ENCODE measurements at places on chromosomes 5 and 9.

DNA sequence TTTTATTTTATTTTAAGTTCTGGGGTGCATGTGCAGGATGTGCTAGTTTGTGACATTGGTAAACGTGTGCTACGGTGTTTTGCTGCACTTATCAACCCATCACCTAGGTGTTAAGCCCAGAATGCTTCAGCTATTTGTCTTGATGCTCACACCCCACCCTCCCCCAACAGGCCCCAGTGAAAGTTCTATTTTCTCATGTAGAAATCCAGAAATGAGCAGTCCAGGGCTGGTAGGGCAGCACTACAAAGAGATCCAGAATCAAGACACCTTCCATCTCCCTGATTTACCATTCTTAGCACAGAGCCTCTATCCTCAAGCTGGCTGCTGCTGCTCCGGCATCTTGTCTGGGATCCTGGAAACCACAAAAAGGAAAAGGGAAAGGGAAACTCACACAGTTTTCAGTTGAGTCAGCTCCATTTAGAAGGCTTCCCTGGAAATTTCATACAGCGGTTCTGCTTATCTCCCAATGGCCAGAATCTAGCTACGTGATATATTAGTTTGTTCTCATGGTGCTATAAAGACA lies 85.4 kb upstream of the SMARCA2 start:
- no peak for DNase-seq

GRCh38 chr5:157732596-157733262 lies 1.5 kb downstream of the THG1L start:
- DNase-seq = no peak

DNA sequence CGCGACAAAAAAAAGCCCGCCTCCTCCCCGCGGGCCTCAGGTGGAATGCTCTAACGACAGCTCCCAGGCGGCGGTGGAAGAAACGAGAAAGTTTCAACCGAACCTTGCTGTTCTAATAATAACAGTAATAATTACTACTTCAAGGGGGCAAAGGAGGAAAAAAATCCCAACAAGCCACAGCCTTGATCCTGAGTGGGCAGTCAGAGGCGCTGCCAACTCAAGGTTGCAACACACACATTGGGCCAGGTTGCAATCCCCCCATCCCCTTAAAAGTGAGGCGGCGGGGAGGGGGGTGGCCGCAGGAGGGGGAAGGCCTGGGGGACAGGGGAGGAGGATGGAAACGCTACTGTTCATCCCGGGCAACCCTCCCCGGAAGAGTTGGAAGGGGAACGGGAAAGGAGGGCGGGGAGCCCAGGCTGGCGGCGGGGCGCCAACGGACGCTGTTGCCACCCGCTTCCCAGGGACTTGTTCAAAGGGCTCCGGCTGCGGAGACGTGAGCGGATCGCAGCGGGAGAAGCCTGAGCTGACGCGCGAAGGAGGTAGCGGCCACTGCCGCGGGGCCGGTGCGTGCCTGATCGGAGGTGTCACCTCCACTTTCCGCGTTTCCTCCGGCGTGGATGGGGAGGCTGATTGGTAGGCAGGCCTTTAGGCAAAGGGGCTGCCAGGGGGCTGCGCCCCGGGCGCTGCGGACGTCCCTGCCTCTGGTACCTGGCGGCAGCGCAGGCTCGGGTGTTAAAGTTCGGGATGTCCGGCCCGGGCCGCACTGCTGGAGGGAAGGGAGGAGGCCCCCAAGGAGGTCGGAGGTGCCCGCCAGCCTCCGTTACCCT lies 647 bp downstream of the SMARCA2 start:
- peak; percentile 69 for DNase-seq

- DNase-seq = no peak
Observed at GRCh38 chr9:87868635-87869034, 14.0 kb upstream of the SPATA31E1 start.

DNA sequence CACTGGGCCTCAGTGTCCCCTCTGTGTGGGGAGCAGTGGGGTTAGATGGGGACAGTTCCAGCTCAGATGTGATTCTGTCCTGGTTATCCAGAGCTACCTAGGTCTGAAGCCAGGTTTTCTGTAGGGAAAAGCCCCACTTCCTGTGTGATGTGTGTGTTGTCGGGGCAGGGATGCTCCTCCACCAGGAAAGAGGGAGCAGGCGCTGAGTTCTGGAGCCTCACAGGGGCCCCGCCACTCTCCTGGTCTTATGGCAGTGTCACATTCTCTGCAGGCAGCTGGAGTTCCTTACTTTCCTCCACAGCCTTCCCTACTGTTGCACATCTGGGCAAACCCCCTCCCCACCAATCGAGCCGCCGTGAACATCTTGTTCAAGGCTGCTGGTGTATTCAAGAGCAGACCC lies 39.1 kb upstream of the GRHPR start:
- DNase-seq = no peak

DNA sequence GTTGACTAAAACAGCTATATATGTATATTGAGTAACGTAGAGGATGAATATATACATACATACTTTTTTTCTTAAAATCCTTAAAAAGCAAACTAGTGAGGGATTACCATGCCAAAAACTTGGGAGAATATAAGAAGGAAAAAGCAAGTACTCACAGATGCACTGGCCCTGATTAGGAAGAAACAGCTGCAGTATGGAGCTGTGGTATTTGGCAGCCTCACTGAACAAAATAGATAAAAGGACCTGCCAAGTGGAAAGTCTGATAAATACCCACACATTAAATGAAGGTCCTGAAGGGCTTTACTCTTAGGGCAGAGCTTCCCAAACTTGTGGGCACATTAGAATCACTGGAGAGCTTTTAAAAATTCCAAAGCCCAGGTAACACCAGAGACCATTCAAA lies 80.6 kb downstream of the FEM1C start:
- DNase-seq = no peak

GRCh38 chr9:27183131-27183530 lies 74.1 kb downstream of the TEK start:
- DNase-seq = no peak

DNA sequence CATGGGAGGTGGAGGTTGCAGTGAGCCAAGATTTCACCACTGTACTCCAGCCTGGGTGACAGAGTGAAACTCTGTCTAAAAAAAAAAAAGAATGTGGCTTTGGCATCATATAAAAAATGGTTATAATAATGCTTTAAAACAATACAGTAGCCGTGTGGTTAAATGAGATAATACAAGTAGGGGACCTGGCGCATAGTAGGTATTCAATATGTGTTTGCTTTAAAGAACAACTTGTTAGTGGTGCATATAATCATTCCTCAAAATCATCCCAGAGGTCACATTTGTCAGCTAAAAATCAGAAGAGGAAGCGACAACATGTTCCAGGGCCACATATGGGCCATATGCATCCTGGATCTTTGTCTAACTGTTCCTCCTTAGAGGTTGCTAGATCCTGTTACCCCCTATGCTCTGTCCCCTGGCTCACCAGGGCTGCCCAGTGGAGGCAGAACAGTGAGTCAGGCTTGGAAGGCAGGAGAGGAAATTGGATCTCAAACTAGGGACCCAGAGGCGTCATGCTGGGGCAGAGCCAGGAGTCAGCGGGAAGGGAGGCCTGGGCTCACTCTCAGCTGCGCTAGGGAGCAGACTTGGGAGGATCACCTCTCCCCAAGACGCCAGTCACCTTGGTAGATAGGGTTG lies 27.7 kb downstream of the LHX6 start:
- no peak for DNase-seq

DNA sequence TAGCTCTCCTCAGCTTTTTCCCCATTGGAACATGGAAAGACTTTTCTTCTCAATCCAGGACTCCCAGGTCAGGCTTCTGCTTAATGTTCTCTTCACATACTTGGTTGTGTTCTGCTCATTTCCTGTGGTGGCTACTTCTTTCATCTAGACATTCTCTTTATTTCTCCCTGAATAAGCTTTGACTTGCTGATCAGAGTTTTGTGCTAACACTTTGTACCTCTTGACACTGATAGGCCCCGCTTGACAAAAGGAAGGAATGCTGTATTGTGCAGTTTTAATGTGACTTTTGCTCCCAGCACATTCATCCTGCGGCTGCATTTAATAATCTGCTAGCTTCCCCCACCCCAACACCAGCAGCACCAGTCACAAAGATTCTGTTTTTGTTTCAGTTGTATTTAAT lies 90.9 kb upstream of the MINAR2 start:
- DNase-seq = no peak

DNA sequence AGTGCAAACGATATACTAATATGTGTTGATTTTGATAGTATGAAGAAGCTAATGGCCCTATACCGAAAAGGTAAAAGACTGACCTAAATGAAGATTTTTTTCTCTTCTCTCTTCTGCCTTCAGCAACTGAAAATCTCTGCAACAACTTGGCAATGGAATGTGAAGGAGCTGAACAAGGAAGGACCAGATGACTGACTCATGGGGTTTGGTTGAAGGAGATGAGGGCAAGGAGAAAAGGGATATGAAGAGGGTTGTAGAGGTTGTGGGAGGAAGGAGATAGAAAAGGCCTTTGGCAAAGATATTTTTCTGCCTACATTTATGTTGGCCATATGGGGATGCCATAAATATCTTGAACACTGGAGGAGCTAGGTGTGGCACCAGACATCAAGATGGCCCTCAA lies 129.7 kb upstream of the CHD1 start:
- DNase-seq = no peak

DNA sequence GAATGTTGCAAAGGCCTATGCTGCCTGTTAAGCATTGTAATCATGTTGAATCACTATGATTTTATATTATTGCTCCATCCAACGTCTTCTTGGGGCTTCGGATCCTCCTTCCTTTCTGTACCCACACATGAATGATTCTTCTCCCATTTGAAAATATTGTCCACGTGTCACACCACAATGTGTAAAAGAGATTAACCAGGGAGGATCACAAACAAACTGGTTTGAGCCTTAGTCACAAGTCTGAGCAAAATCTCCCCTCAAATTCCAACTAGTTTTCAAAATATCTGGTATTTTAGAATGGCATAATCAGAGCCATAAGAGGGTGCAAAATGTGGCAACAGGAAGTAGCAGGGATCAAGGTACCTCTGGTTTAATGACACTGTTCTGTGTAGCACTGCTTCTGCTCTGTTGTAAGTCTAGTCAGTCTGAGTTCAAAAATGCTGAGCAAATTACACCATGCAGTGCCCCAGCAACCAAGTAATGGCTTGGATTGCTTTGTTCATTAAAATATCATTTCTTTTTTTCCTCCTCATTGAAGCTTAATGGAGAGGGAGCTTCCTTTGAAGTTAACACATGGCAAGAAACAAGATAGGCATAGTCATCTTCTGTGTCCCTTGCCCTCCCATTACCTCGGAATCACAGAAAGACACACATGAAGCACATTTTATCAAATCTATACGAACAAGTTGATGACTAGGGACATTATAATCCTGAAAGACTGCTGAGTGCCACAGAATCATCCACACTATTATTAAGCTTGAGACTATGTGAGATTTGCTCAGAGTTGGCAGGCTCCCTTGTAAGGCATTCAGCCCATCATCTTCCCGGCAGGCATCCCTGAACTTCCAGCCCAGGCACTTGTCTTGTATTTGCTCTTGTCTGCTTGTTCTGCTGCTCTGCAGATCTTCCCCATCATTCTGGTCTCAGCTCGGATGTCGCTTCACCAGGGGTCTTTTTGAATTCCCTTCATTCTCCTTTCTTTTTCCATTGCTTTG lies 102.0 kb upstream of the PRLR start:
- no peak for DNase-seq

DNA sequence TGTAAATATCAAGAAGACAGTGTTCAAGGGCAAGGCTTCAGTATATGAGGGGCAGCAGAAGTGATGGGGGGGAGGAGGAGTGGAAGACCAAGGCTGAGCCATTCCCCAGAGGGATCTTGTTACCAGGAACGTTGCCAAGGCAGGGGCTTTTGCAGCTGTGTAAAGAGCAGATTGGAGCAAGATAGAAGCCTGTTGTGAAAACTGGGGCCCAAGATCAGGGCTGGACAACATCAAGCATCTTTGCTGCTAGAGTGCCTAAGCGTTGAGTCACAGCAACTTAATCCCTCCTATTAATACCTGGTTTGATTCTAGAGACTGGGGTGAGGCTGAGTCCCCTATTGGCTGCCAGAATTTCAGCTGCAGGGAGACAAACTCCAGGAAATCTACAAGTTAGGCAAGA lies 18.4 kb upstream of the ERCC6L2 start:
- no peak for DNase-seq

DNA sequence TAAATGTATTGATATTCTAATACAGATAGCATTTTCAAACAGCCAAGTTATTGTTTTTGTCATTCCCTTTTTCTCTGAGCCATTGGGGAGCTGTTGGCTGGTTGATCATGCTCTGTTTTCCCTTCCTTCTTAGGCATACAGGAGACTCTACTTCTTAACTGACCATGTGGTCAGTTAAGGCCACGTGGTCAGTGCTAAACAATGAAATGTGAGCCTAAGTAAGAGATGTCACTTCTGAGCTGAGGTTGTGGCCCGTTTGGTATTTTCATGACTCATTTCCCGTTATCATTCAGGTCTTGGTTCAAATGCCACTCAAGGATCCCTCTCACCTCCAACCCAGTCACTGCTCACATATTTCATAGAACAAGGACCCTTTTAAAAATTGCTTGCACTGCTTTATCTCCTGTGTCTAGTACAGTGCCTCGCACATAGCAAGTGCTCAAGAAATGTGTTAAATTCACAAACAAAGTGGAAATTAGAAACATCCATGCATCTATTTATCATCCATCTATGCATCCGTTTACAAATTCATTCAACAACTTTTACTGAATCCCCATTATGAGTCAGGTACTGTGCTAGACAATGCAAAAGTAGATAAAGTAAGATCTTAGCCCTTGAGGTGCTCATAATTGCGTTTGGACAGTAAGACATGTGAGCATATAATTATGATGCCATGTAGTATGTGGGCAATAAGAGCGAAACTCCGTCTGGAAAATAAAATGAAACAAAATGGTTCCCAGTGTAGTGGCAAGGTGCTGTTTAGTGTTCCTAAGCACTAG lies 50.7 kb downstream of the ARRDC3 start:
- DNase-seq = peak; percentile 48

DNA sequence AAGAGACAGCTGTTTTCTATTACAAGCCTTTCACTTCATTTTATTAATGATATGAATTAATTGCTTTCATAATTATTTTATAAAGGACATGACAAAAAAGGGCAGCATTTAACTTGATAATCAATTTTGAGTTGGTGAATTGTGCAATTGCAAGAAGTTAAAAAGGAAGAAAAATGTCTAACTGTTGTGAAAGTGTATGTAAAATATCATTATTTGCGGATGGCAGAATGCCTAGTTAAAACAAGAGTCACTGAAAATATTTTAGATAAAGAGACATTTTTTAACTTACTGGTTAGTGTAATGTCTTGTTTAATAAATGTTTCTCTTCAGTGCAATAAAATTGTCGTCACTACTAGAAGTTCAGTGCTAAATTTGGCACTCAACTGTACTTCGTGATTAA lies 57.6 kb upstream of the HTR4 start:
- no peak for DNase-seq

- DNase-seq = no peak
Observed at GRCh38 chr5:113232221-113232620, 202.6 kb downstream of the TSSK1B start.

DNA sequence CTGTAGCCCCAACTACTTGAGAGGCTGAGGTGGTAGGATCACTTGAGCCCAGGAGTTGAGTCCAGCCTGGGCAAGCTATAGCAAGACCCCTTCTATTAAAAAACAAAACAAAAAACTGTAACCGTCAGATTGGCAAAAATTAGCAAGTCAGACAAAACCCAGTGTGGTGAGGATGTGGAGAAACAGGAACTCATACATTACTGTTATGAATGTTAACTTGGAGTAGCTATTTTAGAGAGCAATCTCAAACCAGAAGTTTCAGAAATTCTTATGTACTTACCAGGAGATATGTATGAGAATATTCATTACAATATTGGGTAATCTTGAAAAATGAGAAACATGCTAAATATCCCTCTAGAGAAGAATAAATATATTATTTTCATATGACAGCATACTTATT lies 120.3 kb downstream of the INVS start:
- no peak for DNase-seq
